CD8-positive, alpha-beta memory T cell (primary cell): ENCODE measurements at places on chromosomes 2 and 18. TPM values are rescaled to one million over a fixed set of nuclear protein-coding genes. Genes with fewer than 3 reads are reported as not detected.

DNA sequence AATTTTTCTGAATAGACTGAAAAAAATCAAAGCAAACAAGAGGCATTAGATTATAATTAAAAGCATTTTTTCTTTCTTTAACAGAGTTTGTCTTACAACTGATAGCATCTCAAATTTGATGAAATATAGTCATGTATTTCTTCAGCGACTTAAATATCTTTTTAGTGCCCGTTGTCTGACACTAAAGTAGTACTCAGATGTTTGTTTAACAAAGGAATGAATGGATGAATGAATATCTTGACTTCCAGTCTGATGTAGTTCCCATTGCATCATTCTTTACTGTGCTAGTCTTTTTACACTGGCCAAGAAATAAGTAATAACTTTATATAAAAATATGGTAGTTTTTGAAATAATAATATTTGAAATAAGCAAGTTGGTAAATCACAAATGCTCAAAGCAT, 111.1 kb downstream of the TTC27 start:
- no peak for DNase-seq

- no peak for DNase-seq
These were observed 21.7 kb downstream of the TNP1 start for GRCh38 chr2:216838151-216838550.

DNA sequence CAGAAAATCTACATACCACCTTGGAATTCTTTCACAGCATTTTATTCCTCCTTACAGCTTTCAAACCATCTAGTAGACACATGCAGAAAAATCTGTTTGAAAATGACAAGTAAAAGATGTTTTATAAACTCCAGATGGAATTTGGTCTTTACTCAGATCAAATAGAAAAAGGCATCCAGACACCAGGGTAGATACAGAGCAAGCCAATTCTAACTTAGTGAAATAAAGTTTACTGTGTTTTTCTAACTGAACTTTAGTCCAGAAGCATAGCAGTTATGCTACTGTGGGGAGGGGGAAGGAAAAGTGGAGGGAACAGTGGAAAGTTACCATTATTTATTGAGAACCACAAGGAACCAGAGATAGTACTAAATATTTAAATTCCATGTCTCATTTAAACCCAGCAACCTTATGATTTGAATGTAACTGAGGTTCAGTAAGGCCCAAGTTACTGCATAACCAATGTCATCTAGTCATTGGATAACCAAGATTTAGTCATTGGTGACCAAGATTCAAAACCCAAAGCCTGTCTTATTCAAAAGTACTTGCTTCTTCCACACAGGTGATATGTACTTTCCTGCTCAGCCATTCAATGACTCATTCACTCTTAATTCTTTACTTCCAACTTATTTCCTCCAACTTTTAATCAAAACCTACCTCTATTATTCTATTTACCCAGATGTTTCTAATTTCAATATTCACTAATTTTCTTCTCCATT, 57.7 kb downstream of the RAD51AP2 start:
- DNase-seq: no peak

DNA sequence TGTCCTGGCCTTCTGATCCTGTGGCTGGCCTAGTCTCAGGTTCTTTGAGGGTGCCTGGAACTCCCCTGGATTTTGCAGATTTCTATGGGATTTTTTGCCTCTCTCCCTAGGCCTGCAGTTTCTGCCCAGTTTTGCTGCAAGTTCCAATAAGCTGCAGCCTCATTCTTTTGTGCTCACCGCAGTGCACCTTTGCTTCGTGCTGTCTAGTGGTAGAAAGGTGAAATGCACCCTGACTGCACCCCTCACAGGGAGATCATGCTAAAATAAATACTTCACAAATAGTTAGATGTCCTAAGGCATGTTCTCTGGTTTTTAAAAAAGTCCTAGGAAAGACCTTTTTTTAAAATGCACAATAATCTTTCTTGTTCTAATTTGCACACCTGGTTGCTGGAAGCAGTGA, 72.5 kb downstream of the GNAL start:
- DNase-seq: no peak

- DNase-seq: no peak
These were observed 43.6 kb upstream of the TCF7L1 start for GRCh38 chr2:85089585-85089984.

GRCh38 chr2:219207134-219207883, 727 bp downstream of the ZFAND2B start:
- no peak for DNase-seq

- no peak for DNase-seq
These were observed 2.1 kb downstream of the NDC80 start for GRCh38 chr18:2573408-2573807.

DNA sequence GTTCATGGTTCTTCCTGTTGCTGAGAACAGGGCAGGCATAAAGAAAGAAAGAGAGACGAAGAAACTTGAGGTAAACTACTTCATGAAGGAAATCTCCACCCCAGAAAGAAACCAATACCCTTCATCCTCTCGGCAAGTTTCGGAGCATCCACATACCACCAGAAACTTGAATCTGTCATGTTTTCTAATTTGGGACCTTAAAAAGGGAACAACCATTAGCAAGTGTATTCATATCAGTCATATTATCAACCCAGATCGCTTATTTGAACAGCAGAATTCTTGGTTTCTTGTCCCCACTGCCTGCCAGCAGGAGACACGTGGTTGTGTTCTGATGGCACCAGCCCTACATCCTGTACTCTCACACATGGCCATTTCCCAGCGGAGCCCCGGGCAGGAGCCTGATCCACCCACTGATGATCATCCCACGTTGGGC, 53.2 kb upstream of the FZD7 start:
- no peak for DNase-seq

DNA sequence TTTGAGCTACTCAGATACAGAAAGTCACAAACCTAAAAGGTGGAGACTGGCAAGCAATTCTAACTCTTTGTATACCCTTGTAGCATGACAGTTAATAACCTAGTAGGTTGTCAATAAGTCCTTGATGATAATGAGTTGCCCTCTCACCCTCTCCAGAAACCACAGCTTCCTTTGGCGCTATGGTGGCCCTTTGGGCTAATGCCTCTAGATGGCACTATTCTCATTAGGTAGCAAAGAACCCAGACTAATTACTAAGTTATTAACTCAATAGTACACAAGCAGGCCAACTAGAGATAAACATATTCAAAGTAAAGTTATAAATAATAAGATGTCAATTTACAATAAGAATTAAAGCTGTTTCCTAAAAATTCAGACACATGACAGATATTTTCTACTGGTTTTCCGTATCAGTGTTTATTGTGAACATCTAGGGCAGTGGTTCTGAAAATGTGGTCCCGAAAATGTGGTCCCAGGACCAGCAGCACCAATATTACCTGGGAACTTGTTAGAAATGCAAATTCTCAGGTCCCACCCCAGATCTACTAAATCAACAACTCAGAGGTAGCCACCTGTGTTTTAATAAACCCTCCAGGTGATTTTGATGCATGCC, 41.1 kb downstream of the LDAH start:
- DNase-seq: no peak

- DNase-seq: no peak
These were observed 43.0 kb downstream of the MEMO1 start for GRCh38 chr2:31967790-31968189.

DNA sequence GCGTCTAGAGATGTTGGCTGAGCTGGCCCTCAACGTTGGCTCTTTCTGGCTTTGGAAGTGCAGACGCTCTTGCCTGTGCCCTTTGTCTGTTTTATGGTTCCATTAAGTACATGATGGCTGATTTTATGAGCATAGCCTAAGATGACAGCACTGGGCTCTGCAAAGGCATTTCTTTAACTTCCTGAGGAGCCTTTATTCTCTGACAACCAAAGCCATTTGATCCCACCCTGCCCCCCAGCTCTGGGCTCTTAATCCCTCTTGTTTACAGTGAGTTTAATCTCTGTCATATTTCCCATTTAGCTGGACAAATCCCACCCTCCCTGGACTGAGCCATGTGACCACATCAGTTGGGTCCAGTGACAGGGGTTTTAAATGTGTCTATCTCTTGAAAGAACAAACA, 195.9 kb downstream of the ACKR3 start:
- DNase-seq: no peak

DNA sequence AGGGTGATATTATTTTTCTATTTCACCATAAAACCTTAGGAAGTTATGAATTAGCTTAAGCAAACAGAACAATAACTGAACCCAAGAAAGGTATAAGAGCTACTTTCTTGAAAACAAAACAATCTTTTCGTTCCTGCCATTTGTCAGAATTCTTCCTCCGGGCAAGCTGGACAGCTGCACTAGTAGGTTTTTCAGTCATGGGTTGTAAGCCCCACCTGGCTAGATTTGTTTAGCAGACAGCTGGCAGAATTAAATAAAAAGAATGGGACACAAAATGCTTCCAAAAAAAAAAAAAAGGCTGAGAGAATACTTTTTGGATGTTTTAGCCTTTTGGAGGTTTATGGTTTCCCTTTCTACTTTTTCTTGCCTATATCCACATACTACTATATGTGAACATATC, 694.1 kb downstream of the ARHGAP15 start:
- no peak for DNase-seq

NEURL3 gene
- total RNA-seq: not detected

CYP27A1 gene
- total RNA-seq: 1.2 TPM

PSMA8 gene
- 1.7 TPM for total RNA-seq

ERBB4 gene
- total RNA-seq: not detected
